ENCODE measurements at places on chromosomes 5 and 9.

GRCh38 chr9:33437205-33437604 is 10.2 kb downstream of the AQP3 start:
- peaks cover 22% of the 10 kb centered on the region for H3K4me1 ChIP-seq
- DNase-seq, result no peak
- no peak overlapping the region for H3K4me3 ChIP-seq
- H3K27me3 ChIP-seq, result peaks cover 2% of the 10 kb centered on the region
- peaks cover 8% of the 10 kb centered on the region for H3K36me3 ChIP-seq

DNA sequence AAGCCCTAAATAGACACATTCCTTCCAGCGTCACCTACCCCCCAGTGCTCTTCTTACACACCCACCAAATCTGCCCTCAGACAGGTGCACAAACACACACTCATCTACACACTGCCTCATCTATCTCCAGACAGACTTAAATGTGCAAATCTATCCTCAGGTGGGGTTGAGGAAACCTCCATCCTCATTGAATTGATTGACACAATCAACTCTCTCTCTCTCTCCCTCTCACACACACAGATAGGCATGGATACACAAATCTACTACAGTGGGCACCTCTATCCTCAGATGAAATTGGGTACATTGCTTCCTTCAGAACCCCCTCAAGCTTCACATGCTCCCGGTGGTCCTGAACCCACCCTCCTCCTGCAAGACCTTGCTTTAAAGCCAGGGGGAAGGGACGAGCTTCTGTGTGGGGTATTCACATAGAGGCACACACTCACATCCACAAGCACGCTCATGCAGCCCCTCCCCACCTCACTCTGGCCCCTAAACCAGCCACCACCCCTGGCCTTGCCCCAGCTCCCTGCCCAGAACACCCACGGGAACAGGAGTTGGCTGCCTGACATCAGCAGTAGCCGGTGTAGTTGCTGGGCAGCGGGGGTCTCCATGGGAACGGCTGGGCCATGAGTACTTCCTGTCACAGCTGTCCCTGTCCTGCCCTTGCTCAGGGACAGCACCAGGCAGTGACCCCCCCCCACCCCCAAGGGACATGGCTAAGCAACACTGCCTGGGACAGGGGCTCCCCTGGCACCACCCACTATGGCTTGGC is 22.8 kb downstream of the PCDH1 start:
- no peak overlapping the region for H3K4me3 ChIP-seq
- no peaks in the 10 kb centered on the region for H3K4me1 ChIP-seq
- H3K27me3 ChIP-seq, result peaks cover 9% of the 10 kb centered on the region
- no peaks in the 10 kb centered on the region for H3K36me3 ChIP-seq
- no peak overlapping the region for H3K27ac ChIP-seq

DNA sequence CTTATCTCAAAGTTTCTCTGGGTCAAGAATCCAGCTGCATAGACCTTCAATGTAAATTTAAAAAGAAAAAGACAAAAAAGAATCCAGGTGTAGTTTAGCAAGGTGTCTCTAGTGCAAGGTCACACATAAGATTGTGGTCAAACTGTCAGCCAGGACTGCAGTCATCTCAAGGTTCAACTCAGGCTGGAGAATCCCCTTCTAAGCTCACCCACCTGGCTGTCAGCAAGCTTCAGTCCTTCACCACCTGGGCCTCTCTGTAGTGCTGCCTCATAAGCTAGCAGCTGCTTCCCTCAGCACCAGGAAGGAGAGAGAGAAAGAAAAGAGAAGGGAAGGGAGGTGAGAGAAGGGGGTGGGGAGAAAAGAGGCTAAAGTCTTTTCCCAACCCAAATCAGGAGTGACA is 146.7 kb downstream of the ACTL7B start:
- no peak for DNase-seq
- H3K27me3 ChIP-seq, result no peaks in the 10 kb centered on the region

- H3K4me1 ChIP-seq, result no peaks in the 10 kb centered on the region
- DNase-seq, result no peak
- no peaks in the 10 kb centered on the region for H3K27me3 ChIP-seq
- H3K36me3 ChIP-seq, result no peaks in the 10 kb centered on the region
- no peak overlapping the region for H3K4me3 ChIP-seq
Measured at GRCh38 chr5:93401634-93402213, 179.3 kb downstream of the NR2F1-AS1 start.

- no peak overlapping the region for H3K4me3 ChIP-seq
- no peak overlapping the region for H3K27ac ChIP-seq
- DNase-seq, result no peak
- H3K4me1 ChIP-seq, result no peaks in the 10 kb centered on the region
Measured at GRCh38 chr5:42620579-42621216, 135.9 kb upstream of the CCDC152 start.

- peak overlapping the region; percentile 74 for H3K4me3 ChIP-seq
- peaks cover 11% of the 10 kb centered on the region for H3K4me1 ChIP-seq
- DNase-seq, result peak; percentile 54
- no peaks in the 10 kb centered on the region for H3K27me3 ChIP-seq
- H3K27ac ChIP-seq, result peak overlapping the region; percentile 73
Measured at GRCh38 chr9:137113385-137114159, 961 bp downstream of the DPP7 start.

DNA sequence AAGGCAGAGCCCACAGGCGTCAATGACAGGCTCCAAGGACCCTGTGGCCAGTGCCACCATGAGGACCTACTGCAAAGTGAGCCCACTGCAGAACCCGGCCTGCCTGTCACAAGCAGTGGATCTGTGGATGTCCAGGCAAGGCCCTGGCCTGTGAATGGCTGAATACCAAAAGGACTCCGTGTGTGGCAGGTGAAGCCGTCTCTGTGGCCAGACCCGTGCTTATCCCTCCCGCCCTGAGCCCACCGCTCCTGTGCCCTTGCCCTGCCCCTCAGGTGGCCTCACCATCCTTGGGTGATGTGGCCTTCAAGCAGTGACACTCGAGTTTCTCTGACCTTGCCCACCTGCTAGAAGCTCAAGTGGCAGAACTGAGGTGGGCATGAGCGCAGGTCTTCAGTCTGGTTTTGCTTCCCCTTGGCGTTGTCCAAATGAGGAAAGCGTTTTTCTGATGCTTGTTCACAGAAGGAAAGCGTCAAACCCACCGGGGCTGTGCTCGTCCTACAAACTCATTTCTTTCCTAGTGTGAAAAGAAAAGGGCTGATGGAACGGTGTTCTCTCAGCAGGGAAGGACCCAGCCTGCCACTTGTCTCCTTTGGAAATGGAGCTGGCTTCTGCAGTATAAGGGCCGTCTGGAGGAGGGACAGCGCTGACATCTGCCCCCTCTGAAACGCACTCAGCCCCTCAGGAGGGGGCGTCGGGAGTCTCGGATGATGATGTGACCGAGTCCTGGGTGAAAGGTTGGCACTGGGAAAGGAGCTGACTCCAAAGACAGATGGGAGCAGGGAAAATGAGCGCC is 377.7 kb upstream of the IRX4 start:
- no peak overlapping the region for H3K4me3 ChIP-seq
- H3K27me3 ChIP-seq, result no peaks in the 10 kb centered on the region
- H3K36me3 ChIP-seq, result no peaks in the 10 kb centered on the region
- H3K4me1 ChIP-seq, result no peaks in the 10 kb centered on the region

All from activated CD8-positive, alpha-beta T cell treated with anti-CD3 and anti-CD28 coated beads, Interleukin-2, amount 10 ng/mL, durations not matched to agents 7 days and 5 days (primary cell).